HCT116 (cell line): ENCODE measurements at places on chromosomes 2 and 18. TPM values are rescaled to one million over a fixed set of nuclear protein-coding genes. Genes with fewer than 3 reads are reported as not detected.

DNA sequence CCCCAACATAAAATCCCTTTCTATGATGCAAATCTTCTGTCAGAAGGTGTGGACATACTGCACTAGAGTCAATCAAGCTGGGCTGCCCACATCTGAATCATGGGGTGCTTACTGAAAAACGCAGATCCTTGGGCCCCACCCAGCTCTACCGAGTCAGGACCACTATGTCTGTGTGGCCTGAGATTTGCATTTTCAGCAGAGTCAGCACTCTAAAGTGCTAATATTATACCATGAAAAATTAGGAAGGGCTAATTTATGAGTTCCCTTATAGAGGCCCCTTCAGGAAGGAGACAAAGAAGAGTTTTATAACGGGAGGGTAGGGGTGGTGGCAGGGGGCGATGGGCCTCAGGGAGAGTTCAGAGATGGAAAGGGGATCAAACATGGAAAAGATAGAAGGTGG, 163.3 kb upstream of the NABP1 start:
- DNase-seq, result no peak

GRCh38 chr2:221606424-221606823, 34.3 kb upstream of the EPHA4 start:
- no peak for DNase-seq

DNA sequence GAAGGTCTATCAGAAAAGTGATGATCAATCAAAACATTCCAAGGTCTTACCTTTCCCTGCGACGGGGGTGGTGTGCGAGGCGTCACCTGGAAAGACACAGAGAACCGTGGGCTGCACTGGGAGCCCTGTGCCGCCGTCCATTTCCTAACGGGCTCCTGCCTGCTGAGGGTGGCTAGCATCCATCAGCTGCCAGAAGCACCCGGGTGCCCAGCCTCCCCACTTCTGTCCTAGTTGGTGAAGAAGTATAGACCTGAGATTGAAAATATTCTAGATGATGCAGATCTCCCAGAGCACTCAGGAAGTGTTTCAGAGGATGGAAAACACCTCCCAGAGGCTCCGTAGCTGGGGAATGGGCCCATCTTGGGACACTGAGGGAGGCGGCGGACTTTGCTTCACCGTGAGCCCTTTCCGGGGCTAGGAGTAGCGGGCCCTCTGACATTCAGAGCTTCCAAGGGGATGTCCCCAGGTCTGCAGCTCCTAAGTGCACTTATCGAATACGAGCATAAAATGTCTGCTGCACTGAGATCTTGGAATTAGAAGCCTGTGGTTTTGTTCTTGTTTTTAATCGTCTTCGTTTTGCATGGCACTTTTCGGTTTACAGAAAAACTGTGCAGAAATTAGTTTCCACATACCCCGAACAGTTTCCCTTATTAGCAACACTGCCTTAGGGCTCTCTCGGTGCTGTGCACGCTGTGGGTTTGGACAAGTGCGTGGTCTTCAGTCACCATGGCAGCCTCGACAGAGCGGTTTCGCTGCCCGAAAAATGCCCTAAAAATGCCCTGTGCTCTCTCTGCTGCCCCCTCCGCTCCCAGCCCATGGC, 143.5 kb downstream of the MBP start:
- DNase-seq, result no peak

DNA sequence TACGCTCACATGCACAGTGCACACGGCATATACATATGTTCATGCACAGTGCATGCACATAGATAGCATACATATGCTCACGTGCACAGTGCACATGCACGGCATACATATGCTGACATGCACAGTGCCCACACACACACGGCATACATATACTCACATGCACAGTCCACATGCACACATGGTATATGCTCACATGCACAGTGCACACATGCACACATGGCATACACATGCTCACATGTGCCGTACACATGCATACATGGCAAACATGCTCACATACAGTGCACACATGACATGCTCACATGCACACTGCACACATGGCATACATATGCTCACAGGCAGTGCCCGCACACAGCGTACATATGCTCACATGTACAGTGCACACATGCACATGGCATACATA, 97.7 kb upstream of the CTDP1 start:
- DNase-seq, result no peak

- no peak for DNase-seq
These were observed 163.8 kb upstream of the MEX3C start for GRCh38 chr18:51361130-51361860.

DNA sequence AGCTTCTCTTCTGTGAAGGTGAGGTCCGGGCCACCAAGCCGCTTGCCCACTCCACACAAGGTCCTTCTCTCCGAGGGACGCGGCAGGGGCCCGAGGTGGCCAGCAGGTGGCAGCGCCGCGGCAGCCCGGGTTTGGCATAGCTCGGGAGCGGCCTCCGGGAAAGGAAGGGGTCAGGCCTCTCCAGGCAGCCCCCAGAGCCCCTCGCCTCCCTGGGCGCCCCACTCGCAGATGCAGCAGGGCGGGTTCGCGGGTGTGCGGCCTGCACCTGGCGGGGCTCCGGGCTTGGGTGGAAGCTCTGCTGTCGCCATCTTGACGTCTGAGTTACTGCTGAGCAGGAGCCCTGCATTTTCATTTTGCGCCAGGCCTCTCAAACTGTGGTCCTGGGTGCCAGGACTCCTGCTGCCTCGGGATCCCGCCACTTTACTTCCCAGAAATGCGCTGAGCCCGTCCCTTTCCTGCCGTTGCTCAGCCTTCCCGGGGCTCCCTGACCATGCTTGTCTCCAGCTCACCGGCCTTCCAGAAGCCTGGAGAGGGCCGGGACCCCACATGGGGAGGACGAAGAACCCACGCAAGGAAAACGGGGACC, 18.6 kb upstream of the NCL start:
- no peak for DNase-seq

- no peak for DNase-seq
These were observed 88.1 kb downstream of the MCFD2 start for GRCh38 chr2:46827274-46828134.

- DNase-seq, result no peak
These were observed 286.5 kb upstream of the CRIM1 start for GRCh38 chr2:36069074-36069473.

DNA sequence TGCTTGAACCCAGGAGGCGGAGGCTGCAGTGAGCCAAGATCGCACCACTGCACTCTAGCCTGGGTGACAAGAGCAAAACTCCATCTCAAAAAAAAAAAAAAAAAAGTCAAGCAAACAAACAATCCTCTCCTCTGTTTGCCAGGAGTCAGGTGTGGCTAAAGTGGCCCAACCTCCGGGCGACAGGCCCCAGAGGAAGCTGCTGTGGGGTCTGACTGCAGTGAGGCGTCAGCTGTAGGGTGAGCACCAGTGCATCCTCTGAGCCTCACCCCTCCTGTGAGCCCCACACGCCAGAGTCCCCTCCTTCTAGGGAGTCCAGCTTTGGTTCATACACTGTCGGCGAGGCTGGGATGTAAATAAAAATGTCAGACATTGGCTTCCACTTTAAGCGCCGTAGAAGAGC, 76.5 kb upstream of the HS6ST1 start:
- no peak for DNase-seq

GRCh38 chr18:48034651-48035555, 104.4 kb upstream of the SMAD2 start:
- no peak for DNase-seq

DNA sequence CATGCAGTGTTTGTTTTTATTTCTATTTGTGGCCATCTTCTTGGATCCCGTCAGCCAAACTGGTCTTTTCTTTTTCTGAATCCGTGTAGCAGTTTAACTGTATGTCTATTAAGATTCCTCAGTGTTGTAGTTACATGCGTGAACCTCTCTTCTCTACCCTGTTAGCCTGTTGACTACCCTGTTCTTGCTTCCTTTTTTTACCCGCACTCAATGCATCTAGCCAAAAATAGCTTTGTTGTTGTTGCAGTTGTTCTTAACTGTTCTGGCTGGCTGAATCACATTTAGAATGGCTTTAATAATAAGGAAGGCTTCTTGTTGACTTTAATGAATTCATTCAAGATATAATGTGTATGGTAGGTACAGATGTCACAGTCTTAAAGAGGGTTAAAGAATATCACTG, 137.1 kb downstream of the LCLAT1 start:
- no peak for DNase-seq

DNA sequence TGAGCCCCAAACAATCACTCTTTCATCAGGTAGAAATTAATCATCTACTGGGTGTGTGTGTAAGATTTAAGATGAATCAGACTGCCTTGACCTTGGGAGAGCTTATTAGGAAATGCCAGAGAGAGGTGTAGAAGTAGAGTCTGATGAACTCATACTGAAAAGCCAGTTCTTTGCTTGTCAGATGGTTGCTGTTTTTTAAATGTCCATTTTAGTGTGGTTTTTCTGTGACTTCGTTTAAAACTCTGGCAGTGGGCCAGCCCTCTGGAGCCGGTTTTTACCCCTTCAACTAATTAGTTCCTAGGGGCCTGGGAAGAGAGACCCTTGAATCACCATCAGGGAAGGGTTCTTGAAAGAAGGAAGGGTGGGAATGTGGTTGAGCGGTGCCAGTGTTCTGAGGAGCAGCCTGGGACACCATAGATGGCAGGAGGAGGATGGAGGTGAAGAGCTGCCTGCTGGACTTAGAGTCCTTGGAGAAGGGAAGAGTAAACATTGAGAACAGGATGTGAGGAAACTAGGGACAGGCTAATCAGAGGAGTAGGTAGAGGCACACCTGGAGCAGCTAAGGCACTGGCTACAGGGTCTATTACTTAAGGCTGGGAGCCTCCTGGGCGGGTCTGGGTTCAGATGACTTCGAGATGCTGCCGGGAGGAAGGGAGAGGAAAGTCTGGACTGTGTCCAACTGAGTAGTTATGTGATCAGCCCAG, 66.1 kb downstream of the LRRFIP1 start:
- DNase-seq, result no peak

- no peak for DNase-seq
These were observed 258.8 kb downstream of the ZNF521 start for GRCh38 chr18:25093141-25093540.

DNA sequence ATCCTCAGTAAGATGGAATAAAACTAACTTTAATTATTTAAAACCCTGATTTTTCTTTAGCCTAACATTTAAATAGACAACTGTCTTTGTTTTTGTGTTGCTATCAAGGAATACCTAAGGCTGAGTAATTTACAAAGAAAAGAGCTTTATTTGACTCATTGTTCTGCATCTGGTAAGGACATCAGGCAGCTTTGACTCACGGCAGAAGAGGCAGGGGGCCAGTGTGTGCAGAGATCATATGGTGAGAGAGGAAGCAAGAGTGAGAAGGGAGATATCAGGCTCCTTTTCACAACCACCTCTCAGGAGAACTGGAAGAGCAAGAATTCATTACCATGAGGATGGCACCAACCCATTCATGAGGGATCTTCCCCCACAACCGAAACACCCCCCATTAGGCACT, 64.6 kb upstream of the TFPI start:
- DNase-seq, result no peak

DNA sequence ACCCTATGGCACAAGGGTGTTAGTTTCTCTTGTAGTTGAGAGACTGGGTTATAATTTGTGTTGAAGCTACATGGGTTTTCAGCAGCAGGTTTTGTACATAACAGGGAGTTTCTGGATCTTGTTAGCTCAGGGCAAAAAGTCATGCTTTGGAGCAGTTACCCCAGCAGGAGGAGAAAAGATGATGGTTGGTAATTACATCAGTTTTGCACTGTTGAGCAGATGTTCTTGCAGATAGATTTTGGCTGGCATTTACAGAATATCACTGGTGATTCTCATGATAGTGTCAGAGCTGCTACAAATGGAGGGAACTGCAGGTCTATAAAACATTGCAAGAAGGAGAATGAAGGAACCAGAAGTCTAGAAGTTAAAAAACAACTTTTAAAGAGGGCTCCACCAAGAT, 215.2 kb upstream of the ATP5MC3 start:
- DNase-seq, result no peak

DNA sequence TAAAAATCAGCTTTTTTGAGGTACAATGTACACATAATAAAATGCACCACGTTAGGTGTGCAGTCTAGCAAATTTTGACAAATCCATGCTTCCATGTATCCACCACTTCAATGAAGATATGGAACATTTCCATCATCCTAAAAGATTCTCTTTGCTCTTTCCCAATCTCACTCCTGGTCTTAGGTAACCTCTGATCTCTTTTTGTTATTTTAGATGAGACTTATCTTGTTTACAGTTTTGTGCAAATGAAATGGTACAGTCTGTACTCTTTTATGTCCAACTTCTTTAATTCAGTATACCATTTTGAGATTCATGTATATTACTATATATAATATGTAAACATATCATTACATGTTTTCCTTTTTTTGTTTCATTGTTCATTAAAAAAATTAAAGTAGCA, 16.3 kb upstream of the SERPINB5 start:
- DNase-seq, result no peak

DNA sequence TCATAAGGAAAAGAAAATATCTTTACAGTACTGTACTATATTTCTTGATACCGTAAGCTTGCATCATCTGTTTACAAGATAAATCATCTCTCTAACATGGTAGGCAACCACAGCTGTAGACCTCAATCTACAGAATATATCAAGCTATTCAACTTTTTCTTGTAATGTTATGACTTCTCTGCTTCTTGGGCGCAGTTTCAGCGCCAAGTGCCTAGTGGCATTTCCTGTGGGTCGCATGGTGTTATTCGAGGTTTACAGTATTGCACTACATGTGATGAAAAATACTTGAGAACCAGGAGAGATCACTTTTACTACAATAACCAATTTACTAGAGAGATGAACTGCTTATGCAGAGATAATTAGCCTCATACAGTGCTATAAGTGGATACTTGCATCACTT, 34.0 kb upstream of the SESTD1 start:
- no peak for DNase-seq

GRCh38 chr2:11938196-11938595, 191.8 kb downstream of the LPIN1 start:
- DNase-seq, result no peak

TNFRSF11A gene
- 3.2 TPM for total RNA-seq

TRIM43 gene
- not detected for total RNA-seq

REG3A gene
- not detected for total RNA-seq

KIAA2012 gene
- total RNA-seq, result not detected

SLC5A7 gene
- not detected for total RNA-seq

CUL3 gene
- 95.7 TPM for total RNA-seq

TRAPPC12 gene
- total RNA-seq, result 47.4 TPM

MAP3K19 gene
- not detected for total RNA-seq

KCNK3 gene
- 0.71 TPM for total RNA-seq
